ENCODE measurements at places on chromosomes 3 and 15.

- no peak for DNase-seq
These were observed 47.4 kb downstream of the PAQR5 start for GRCh38 chr15:69346112-69346511.

DNA sequence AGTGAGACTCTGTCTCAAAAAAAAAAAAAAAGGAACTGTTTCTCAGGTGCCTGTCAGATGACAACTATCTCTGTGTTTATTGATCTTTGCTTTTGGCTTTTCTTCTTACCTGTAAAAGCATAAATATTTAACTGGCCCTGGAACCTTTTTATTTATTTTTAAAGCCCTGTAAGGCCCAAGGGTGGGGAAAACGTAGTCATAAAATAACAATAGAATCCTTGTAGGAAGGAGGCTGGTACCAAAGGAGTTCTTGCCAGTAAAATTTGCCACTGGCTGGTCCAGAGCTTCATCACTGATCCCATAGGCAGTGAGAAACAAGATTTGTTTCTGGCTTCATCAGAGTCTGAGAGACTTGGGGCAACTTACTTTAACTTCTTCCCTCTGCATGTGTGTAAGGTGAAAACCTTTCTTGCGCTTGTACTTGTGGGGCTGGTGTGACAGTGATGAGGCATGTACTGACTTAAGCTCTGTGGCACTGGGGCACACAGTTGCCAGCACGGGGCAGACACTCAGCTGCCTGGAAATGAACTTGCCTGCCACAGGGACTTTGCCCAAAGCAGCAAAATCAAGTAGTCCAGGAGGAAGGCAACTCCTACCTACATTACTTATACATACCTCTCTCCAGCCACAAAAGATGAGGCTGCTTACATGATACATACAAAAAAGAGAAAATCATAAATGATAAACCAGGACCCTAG, 19.6 kb downstream of the B4GALT4 start:
- DNase-seq: no peak

- DNase-seq: no peak
These were observed 20.8 kb downstream of the ARL14 start for GRCh38 chr3:160697637-160698380.

DNA sequence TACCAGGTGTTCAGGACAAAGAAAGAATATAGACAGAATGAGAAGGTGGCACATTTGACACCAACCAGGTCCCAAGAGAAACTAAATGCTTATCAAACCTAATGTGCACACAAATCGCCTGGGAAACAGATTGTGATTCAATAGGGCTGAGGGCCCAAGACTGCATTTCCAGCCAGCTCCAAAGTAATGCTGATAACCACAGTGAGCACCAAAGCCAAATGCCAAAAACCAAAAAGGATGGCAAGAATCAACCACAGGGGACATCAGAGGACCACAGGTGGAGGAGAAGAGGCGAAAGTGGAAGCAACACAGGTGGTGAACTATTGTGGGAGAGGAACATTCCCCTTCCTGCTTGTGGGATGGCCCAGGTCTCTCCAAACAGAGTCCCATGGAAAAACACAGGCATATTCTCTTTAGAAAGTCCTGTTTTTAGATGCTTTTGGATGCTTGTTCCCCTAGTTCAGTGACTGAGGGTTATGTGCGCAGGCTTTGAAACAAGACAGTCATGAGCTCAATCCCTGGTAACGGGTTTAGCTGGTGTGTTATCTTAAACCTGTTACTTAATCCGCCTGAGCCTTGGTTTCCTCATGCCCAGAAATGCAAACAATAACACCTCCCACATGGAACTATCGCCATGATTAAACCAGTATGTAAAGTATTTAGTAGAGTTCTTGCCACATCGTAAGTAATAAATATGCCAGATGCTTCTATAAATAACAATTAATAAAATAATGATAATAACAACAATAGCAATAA, 241.7 kb downstream of the ATP8B4 start:
- no peak for DNase-seq

GRCh38 chr3:169173231-169173630, 490.3 kb downstream of the MECOM start:
- DNase-seq: no peak

DNA sequence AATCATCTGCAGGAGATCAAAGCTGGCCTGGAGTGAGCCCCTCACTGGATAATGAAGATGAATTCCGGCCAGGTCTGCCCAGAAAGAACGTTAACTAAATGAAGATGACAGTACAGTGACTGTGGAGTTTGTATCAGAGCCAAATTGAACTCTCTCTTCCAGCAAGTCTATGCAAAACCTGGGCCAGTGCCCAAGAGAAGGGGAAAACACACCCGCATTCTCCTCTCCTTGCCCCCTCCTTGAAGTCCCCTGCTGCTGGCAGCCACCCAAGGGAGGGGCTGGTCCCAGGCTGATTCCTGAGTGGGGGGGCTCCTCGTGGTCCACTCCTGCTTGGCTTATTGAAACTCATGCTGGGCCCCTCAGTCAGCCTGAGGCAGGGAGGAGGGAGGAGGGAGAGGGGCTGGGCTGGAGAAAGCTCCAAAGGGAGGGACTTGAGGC, 155.7 kb downstream of the RAB11A start:
- no peak for DNase-seq

- no peak for DNase-seq
These were observed 63.7 kb downstream of the SLC30A4 start for GRCh38 chr15:45458746-45459403.

GRCh38 chr3:147407114-147407497, 763 bp upstream of the ZIC4 start:
- peak; percentile 38 for DNase-seq

- DNase-seq: no peak
These were observed 253.4 kb upstream of the MDFIC2 start for GRCh38 chr3:70565861-70566260.

DNA sequence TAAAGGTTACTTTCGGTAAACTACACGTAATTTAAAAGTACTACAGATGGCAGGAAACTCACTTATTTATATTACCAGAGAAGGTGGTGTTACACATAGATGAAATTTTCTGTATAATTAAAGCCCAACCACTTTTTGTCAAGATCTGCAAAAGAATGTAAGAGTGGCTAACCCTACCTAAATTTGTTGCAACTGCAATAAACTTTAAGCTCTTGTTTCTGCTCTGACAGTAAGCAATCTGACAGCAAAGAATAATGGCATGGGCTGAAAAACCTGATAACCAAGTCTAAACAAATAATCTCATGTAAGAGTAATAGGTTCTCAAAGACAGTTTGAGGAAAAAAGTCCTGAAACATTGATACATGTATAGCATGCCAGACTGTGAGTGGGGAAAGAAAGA, 897.3 kb downstream of the TUSC7 start:
- DNase-seq: no peak

DNA sequence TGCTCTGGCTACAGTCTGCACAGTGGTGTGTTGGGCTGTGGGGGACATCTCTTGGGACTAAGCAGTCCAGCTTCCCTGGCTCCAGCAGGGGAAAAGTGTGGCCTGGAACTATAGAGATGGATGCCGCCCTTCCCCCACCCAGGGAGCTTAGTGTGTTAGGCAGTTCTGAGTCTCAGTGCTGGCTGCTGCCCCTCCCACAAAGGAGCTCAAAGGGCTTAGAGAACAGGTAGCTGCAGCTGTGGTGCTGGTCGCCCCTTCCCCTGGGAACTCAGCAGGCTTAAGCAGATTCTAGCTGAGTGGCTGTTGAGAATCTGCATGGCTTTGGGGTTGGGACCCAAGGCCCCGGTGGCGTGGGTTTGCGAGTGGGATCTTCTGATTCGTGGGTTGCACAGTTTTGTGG, 190.8 kb downstream of the PDCD6IP start:
- DNase-seq: no peak

DNA sequence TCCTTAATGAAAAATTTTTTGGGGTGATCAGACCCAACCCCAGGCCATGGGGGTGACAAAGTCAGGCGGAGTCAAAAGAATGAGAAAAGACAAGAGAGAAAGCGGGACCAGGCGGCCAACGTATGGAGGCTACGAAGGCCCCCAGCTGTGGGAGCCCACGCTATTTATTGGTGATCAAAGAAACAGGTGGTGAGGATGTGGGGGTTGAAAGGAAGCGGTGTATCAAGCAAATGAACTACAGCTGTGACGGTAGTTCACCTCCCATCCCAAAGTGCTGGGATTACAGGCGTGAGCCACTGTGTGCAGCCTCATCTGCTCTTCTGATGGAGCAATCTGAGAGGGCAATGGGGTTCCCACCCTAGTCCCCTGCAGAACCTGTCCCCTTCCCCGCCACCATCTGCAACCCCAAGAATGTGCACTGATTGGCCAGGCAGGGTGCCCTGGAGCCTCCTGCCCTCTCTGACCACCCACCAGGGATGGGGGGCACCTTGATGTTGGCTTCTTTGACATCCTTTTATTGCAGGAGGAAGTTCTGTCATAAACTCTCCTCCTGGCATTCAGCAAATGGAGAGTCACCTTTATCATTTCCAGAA, 1.1 kb upstream of the CHRNA3 start:
- no peak for DNase-seq

DNA sequence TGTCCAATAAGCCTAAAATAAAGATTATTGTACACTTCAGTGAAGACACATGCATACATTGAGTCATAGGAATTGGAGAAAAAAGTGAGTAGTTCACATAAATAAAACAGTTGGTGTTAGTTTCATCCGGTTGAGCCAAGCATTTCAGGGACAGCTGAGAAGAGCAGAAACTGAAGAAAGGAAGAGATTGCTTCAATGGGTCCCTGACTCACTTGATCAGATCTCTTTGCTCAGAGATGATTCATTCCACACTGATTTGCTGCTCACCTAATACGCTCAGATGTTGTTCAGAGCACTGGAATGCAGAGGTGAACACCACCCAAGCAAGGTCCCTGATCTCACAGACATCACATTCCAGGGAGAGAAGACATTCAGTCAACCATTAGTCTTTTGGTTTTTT, 93.7 kb downstream of the RAD18 start:
- DNase-seq: no peak

- no peak for DNase-seq
These were observed at the start of gene UBA7 for GRCh38 chr3:49813497-49814174. Gene UBA7, minus strand, starts transcription at chr3:49813953. Its CDS starts 166 bp downstream, at chr3:49813787.

- DNase-seq: peak; percentile 96
These were observed 5.8 kb downstream of the ISLR start for GRCh38 chr15:74179101-74179841.

GRCh38 chr3:111605018-111605417, 9.9 kb upstream of the ZBED2 start:
- DNase-seq: no peak

DNA sequence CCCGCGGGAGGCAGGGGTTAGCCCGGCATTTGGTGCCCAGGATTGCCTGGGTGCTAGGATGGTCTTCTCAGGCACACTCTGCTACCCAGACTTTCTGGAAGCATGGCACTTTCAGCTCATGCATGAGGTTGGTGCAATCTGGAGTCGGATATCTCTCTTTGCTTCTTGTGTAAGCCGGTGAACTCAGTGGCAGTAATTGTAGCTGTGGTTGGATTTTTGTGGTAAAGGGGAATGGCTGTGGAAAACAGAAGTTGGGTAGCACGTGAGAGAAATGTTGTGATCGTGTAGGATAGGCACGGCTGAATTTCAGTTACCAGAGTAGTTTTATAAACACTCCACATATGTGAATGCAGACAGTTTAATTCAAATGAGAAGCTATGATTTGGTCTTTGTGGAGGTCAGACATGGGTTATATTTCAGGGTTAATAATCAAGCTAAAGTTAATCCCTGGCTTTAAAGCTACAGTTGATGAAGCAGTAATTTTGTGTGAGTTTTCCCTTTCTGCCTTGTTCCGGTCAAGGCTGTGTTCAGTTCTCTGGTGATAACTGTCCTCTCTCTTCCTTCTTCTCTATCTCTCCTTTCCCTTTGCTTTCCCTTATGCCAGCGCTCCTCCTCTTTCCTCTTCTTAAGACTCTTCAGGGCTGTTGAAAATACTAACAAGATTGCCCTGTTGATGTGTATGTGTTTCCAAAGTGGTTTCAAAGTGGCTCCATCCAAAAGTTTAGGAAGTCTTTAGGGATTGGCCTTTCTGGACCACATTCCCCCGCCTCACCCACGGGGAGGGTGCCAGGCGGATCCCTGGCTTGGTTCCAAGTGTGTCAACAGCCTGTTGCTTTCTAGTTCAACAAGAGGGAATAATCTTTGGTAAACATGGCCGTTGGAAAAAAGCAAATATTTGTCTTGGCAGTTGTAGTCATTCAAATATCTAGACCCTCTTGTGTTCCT, 404.6 kb upstream of the C2CD4B start:
- DNase-seq: peak; percentile 84

- no peak for DNase-seq
These were observed 2.3 kb upstream of the DNAJB8 start for GRCh38 chr3:128468791-128469527.

DNA sequence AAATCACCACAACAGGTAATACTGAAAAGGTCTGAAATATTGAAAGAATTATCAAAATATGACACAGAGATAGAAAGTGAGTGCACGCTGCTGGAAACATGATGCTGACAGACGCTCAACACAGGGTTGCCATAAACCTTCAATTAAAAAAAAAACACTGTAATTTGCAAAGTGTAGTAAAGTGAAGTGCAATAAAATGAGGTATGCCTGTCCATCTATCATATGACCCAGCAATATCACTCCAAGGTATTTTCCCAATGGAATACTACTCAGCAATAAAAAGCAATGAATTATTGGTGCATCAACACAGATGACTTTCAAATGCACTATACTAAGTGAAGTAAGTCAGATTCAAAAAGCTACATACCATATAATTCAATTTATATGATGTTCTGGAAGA, 47.6 kb upstream of the SLC12A8 start:
- no peak for DNase-seq

DNA sequence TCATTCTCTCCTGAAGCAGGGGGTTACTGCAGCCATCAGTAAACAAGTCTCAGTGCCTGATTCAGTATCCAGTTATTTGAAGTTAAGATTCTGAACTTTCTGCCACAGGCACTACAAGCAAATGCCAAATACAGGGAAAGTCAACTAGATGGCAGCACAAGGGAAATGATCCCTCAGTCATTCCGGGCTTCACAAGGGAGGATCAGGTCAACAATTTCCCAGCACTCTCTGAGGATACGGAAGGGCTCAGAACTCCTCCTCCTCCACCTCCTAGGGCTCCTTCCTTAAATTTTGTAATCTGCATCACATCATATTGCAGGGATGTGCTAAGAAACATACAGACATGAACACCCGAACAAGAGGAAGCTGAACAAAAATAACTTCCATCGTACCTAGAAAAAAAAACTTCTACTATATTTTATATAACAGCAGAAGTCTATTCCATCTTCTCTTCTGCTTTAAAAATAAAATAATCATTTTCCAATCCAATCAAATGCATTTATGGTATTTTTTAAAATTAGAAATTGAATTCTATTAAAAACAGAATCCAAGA, 187.1 kb downstream of the FMN1 start:
- DNase-seq: no peak

DNA sequence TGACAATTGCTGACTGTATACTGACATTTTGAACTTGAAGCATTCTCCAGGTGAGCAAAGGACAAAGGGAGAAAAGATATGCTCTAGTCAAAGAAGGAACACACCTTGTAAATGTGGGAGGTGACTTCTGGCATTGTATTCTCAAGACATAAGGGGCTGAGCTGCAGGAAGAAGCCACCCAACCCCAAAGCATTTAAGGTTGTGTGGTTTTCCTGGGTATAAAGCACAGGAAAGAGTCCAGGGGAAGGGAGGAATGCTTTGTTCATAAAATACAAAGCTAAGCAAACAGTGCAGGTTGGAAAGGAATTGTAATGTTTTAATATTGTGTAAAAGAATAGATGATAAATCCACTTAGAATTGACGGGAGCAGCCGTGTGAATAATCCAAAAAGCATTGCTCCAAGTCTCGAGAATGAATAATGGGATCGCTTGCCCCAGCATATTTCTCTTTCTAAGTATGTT, 102.4 kb upstream of the LRIG1 start:
- DNase-seq: no peak
